ENCODE measurements at places on chromosomes 4 and X.

GRCh38 chr4:148574911-148575310, 132.7 kb upstream of the NR3C2 start:
- no peak for DNase-seq

GRCh38 chrX:97787849-97788248, 904.1 kb downstream of the RPA4 start:
- no peak for DNase-seq

- DNase-seq = no peak
These were observed 131.4 kb downstream of the SLITRK2 start for GRCh38 chrX:145949056-145949455.

GRCh38 chr4:75886104-75886503, 16.1 kb downstream of the PPEF2 start:
- DNase-seq = no peak

DNA sequence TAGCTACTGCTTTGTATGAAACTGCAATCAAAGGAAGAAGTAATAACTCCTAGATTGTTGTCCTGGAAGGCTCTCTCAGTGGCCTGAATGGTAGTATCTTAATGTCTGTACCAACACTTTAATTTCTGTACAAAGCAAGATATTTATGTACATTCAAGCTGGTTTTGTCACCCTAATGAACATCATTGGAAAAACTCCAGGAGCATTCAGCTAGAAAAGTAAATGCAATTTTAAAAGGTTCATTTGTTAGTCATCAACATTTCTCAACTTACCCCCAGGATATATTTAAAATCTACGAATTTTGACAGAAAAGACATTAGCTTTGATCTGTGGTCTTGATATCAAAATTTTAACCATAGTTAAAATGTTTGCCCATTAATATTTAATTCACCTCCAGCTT, 80.0 kb upstream of the FGF13 start:
- no peak for DNase-seq

DNA sequence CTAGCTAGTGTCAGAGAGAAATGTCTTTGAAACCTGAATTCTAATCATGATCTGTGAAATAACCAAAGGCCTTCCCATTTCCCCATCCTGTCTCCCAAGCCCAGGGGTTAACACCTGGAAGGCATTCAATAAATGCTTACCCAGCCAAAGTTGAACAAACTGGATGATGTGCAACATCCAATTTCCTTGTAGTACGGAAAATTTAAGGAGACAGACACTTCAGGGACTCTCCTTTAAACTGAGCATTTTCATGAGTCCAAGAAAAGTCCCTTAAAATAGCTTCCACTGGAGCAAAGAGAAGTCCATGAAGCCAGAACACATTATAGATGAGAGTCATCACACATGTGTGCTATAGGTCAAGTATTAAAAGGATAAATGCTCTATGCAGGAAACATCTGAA, 271.2 kb downstream of the RAB28 start:
- no peak for DNase-seq
